Kidney epithelial cell (primary cell): ENCODE measurements at places on chromosomes 6 and 20. TPM values are rescaled to one million over a fixed set of nuclear protein-coding genes. Genes with fewer than 3 reads are reported as not detected.

Gene KCNG1
- 50.8 and 59.9 TPM in 2 replicates for total RNA-seq

Gene WASF1
- total RNA-seq, result 11.2 and 15.3 TPM in 2 replicates

Gene MEP1A
- total RNA-seq, result not detected in 2 replicates

Gene MCHR2
- not detected in 2 replicates for total RNA-seq
